ENCODE measurements at places on chromosomes 11 and 22.

DNA sequence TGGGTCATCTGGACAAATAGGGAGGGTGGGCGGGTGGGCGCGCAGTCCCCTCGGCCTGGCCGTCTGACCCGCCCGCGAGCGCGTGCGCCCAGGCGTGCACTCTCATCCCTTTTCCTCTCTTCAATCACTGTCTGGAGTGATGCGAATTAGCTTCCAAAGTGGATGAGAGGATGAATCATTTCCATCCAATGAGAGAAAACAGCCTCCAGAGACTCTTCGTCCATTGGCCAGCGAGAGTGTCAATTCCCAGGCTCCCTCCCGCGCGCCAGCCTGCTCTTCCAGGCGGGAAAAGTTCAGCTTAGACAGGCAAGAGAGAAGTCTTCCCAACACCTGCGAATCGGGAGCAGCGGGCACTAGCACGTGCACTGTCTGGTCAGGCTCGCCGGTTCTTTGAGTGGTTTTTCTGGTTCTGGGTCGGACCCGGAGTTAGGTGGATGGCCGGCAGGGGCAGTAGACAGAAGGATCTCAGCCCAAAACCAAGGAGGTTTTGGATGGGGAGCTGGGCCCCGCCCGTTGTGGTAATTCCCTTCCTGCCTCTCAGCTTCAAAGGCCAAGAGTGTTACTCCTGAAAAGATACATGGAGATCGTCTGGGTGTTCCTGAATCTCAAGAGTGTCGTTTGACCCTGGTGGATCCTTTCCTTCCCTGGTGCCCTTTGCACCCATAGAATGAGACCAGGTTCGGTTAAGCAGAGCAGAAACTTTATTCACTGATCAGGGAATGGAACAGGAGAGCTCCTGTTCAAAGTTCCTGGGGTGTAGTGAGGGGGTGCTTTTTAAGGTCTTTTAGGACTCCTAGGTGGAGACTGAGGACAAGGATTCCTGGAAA, 33.4 kb upstream of the GLYATL1 start:
- DNase-seq = no peak

DNA sequence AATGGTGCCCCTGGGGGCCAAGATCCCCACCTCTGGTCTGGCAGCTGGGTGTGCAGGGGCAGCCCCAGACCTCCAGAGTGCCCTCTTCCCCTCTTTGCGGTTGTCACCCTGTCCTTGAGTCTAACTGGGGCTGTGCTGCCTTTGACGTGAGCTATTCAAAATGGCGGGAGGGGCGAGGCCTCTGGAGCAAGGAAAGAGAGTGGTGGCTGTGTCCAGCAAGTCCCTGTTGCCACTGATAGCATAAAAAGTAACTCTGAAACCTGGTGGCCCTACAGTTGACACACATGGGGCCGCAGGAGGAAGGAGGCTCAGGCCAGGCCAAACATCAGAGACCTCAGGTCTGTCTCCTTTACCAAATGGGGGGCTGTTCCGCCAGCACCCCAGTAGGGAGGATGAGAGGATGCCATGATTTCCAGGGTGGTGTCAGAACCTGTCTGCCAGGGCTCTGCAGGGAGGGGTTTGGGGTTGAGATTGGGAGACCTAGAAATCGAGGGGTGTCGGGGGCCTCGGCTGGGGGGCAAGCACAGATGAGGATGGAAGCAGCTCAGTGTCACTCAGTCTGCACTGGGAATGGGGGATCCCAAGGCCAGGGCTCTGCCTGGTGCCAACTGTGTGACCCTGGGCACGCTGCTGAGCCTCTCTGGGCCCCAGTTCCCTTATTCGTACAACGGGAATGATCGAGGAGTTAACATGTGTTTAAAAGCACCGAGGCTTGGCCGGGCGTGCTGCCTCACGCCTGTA, 49.2 kb upstream of the KCNQ1OT1 start:
- no peak for DNase-seq

DNA sequence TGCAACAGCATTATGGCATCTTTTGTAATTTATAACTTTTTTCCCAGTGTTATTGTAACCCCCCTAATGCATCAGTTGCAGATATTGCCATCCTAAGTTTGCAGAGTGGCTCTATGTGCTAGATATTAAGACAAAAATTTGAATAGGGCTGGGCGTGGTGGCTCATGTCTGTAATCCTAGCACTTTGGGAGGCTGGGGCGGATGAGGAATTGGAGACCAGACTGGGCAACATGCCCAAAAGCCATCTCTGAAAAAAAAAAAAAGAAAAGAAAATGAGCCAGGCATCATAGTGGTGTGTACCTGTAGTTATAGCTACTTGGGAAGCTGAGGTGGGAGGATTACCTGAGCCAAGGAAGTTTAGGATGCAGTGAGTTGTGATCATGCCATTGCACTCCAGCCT, 50.1 kb upstream of the MUC15 start:
- no peak for DNase-seq

GRCh38 chr22:41656556-41656955, 32.1 kb downstream of the SNU13 start:
- no peak for DNase-seq

GRCh38 chr11:13143486-13144297, 133.9 kb upstream of the BMAL1 start:
- DNase-seq = no peak

GRCh38 chr22:44401783-44402110, 89.0 kb upstream of the SHISAL1 start:
- no peak for DNase-seq

GRCh38 chr22:31618471-31619176, 43.4 kb downstream of the PISD start:
- DNase-seq = no peak

DNA sequence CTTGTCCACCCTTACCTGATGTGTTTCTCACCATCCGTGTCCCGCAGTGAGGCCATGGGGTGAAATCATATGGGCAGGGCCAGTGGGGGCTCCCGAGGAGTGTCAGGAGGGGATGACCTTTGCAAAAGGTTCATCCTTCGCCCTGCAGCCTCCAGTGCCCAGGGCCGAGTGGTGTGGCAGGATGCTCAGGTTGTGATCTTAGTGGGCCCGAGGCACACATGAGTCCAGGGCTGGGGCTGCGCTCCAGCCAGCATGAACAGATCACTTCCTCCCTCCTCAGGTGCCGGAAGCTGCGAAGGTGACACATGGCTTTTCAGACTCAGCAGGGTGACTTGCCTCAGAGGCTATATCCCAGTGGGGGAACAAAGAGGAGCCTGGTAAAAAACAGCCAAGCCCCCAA, 2.8 kb upstream of the FKBP2 start:
- DNase-seq = no peak

DNA sequence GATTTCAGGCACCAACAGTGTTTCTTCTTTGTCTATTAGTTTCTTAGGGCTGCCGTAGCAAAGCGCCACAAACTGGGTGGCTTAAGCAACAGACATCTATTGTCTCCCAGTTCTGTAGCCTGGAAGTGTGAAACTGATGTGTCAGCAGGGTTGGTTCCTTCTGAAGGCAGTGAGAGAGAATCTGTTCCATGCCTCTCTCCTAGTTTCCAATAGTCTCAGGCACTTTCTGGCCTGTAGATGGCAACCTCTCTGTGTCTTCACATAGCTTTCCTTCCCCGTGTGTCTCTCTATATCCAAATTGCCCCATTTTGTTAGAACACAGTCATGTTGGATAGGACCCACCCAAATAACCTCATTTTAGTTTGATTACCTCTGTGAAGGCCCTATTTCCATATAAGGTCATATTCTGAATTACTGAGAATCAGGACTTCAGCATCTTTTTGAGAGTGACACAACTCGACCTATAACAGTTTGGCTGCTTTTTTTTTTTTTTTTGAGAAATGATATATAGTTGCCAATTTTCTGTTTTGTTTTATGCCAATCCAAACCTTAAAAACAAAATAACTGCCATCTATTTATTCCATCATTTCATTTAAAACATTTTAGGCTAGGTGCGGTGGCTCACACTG, 108.2 kb downstream of the SLC36A4 start:
- DNase-seq = no peak

- no peak for DNase-seq
Observed at GRCh38 chr22:35476341-35476740, 64.3 kb upstream of the RASD2 start.

- no peak for DNase-seq
Observed at GRCh38 chr11:122422682-122423081, 232.8 kb upstream of the UBASH3B start.

DNA sequence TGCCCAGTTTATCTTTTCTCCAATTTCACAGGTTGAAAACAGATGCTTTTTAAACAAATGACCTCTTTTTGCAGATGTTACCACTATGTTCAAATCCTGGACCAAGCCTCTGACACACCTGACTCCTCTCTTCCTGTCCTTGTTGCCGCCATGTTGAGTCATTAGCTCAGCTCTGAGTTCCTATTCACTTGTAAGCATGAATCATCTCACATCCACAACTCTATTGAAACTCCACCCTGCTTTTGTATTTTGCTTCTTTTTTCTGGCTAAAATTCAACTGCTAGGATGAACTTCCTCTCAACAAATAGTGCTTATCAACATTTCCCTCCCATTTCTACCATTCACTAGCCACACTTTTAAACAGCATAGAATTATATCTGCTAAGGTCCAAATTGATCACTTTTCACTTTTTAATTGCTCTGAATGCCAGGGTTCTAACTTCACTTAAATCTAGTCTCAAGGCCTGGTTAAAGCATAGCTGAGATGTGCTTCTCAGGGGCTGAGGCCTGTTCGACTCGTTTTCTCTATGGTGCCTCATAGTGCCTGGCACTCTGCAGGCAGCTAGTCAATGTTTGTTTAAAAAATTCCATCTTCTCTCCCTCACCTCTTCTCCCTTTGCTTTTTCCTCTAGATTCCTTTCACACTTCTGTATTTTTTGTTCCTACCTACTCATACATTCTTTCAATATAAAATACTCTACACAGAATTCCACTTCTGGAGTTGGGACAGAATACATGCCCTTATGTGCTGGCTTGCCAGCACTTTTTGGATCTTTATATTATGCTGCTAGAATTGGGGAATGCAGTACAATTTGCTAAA, 3.9 kb downstream of the JOSD1 start:
- no peak for DNase-seq

- no peak for DNase-seq
Observed at GRCh38 chr11:131810541-131810940, 440.1 kb downstream of the NTM start.

Measured in stimulated activated CD4-positive, alpha-beta T cell treated with anti-CD3 and anti-CD28 coated beads, Interleukin-1b, Interleukin-23, amount 100 ng/mL, for 1 hour (primary cell).